ENCODE measurements at places on chromosomes 1 and 21.

DNA sequence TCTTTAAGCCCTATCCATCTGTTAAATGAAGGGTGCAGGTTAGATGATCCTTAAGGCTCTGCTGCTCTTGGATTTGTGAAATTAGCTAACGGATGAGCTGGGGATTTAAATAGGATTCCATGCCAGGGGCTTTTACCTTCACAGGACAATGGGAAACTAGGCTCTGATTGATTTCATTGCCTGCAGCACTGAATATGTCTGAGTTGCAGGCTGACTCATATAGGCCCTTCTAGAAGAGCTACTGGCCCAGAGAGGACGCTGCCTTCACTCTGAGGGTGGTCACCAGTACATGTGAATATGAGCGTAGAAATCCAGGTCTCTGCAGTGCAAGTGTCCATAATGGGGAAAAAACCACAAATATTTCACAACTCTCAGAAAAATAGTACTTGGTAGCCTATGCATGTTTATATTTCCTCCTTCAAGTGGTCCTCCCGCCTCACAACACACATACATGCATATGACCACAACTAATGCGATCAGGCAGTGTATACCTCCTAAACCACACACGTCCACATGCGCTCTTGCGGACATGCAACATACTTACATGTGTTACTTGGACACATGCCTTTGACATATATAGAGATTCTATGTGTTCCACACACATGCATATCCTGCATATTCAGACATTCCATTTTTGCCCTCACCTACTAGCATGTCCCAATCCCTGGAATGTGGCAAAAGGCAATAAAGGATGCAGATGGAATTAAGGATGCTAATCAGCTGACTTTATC is 233.8 kb upstream of the JUN start:
- no peak for DNase-seq

GRCh38 chr1:111140680-111140967 is 601 bp downstream of the CEPT1 start:
- DNase-seq: no peak

GRCh38 chr1:14648896-14649855 is 50.7 kb downstream of the KAZN start:
- no peak for DNase-seq

DNA sequence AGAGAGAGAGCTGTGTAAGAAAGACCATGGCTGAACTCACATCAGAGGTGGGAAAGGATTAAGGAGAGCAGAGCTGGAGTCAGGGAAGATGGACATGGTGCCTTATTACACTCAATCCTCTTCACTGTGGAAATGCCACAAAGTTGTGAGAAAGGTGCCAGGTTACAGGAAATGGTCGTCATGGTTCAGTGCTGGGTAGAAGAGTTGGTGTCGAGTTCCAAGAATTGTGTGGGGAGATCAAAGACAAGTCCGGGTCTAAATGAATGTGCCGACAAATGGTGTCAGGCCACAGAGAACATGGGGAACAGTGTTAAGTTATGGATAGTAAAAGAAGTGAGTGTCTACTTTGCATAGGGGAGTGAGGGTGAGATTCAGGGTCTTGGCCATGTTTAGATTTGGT is 40.9 kb downstream of the LAMC2 start:
- no peak for DNase-seq

DNA sequence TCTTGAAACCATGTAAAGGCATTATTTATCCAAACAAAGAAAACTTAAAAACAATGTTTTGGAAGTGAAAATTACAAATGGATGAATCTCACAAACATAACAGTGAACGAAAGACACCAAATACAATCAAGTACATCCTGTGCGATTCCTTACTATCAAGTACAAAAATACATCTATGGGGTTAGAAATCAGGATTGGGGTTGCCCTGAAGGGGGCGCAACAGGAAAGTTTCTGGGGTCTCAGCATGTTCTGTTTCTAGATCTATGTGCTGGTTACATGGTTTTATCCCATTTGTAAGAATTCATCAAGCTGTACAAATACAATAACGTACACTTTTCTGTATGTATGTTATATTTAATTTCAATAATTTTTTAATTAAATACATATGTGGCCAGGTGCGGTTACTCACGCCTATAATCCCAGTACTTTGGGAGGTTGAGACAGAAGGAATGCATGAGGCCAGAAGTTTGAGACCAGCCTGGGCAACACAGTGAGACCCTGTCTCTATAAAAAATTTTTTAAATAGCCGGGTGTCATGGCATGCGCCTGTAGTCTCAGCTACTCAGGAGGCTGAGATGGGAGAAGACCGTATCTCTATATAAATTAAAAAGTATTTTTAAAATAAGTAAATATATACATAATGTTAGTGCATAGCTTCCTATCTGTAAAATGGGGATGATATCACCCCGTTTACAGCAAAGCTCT is 121.5 kb upstream of the SOD1 start:
- no peak for DNase-seq

DNA sequence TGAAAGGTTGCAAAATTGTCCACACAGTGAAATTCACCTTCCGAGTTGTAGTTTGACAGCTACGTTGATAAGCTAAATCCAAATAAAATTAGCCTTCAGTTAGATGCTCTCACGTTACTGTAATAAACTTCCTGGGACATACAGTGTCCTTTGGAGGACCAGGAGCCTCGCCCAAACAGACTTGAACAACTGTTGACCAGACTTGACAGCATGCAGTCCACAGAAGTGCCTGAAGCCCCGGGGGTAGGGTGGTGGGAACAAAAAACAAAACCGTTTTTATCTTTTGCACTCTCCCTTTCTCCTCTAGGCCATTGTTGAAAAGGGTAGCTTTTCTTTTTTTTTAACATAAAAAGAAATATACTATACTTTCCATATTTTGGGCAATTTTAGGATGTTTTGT is 172.8 kb upstream of the SAMSN1 start:
- DNase-seq: no peak

DNA sequence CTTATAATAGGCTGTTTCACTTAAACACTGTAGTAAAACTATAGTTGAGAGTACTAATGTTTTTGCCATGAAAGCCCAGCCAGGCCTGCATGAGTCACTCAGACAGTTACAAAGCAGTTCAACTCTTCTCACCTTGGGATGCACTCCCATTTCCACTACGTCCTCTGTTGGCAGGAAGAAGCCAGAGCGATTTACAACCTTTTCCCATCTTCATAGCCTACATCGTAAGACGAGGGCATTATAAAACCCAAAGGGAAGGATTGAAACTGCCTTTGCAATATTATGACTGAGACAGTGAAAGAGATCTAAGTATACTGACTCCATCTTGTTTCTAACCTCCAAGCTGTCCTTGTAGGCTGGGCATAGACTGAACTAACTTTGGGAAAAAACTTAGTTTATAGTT is 71.8 kb upstream of the CSF1 start:
- DNase-seq: no peak

DNA sequence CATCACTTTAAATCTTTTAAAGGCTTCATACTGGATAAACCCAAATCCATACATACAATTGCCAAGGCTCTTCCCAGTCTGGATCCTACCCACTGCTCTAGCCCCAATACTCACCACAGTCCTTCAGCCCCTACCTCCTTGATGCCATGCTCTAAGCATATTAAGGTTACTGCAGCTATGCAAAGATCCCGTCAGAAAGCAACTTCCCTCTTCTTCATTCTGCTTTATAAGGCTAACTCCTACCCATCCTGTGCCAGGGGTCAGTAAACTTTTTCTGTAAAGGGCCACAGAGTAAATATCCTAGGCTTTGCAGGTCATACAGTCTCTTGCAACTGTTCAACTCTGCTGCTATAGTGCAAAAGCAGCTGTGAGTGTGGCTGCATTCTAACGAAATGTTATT is 34.3 kb upstream of the MTF1 start:
- no peak for DNase-seq

GRCh38 chr1:54798206-54798605 is 2.9 kb downstream of the TTC22 start:
- DNase-seq: no peak

- DNase-seq: no peak
These were observed 10.5 kb upstream of the RNPC3 start for GRCh38 chr1:103514920-103515503.

DNA sequence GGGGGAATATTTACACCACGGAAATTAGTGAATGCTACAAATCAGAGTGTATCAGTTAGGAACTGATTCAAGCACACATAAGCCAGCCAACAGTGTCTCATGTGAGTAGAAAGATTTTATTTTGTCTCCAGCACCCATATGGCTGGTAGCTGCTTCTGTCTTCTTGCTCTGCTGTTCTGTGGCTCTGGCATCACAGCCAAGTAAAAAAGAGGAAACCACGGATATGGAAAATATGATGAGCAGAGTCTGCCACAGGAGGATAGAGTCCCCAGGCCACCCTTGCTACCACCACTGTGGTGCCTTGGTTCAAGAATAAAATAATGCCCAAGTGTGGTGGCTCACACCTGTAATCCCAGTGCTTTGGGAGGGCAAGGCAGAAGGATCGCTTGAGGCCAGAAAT is 53.6 kb upstream of the SPOCD1 start:
- no peak for DNase-seq

DNA sequence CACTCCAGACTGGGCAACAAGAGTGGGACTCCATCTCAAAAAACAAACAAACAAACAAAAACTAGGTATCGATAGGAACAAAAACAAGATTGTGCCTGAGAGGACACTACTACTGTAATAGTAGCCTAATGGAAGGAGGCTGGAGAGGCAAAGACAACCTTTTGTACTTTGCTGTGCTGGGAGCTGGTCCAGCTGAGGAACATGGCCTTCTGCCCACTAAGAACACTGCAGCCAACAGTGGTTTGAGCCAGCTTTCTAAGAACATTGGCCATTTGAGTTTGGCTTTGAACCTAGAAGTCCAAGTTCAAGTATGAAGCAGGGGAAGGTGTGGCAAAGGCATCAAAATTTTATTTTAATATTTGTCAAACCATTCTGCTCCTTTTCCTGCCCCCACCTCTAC is 22.7 kb upstream of the RGS8 start:
- no peak for DNase-seq

DNA sequence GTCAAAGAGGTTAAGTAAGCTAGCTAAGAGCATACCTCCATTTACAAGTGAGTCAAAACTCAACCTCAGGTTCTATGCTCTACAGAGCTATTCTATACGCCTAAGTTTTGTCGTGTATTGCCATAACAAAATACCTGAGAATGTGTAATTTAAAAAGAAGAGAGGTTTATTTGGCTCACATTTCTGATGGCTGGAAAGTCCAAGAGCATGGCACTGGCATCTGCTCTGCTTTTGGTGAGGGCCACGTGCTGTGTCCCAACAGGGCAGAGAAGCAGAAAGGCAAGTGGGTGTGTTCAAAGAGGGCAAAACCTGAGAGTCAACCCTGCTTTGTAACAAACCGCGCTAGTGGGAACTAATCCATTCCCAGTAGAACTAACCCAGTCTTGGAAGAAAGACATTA is 60.9 kb upstream of the POU2F1 start:
- DNase-seq: no peak

- DNase-seq: no peak
These were observed 82.3 kb downstream of the ACTL8 start for GRCh38 chr1:17837233-17838030.

GRCh38 chr21:38349111-38349746 is 92.4 kb downstream of the KCNJ15 start:
- DNase-seq: no peak

GRCh38 chr1:217554849-217555248 is 76.0 kb downstream of the GPATCH2 start:
- DNase-seq: no peak

DNA sequence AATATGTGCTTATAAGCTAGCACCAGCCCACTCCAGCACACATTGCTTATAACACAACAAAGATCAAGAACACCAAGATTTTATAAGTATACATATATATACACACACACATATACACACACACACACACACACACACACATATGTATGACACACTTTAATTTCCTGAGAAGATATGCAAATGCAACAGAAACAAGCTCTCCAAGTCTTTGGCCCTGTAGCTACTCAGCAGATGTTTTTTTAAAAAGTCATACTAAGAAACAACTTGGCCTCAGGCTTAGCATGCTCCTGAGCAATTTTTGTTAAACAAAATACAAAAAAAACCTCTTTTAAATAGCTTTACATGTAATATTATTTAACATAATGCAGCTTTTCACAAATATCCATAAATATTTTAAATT is 11.1 kb downstream of the TNFSF18 start:
- no peak for DNase-seq

- no peak for DNase-seq
These were observed 18.0 kb downstream of the ZMYM1 start for GRCh38 chr1:35097224-35097623.

GRCh38 chr1:224860488-224861338 is 68.8 kb upstream of the DNAH14 start:
- DNase-seq: no peak
